Left lung (tissue), 14 donors: ENCODE measurements at places on chromosomes 11 and 22.

- no peak for DNase-seq
Observed at GRCh38 chr11:8156877-8157276, 11.9 kb downstream of the RIC3 start.

- no peak for DNase-seq
Observed at GRCh38 chr11:408154-409007, 6.4 kb downstream of the SIGIRR start.

DNA sequence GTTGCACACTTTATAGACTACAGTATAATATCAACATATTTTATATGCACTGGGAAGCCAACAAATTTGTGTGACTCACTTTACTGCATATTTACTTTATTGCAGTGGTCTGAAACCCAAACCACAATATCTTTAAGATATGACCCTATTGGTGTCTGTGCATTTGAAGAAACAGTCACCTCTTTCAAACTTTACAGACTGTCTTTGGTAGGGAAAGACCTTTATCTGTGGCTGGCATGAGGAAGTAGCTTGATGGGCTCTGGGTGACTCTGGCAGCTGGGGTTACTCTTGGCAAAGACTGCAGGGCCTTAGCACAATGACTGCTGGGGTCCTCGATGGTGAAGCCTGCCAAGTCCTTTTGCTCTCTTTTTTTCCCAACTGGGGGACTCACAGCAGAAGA is 21.3 kb upstream of the ABTB2 start:
- DNase-seq: no peak

- DNase-seq: peak; percentile 21
Observed at GRCh38 chr11:2599561-2600189, 100.1 kb downstream of the KCNQ1OT1 start.

DNA sequence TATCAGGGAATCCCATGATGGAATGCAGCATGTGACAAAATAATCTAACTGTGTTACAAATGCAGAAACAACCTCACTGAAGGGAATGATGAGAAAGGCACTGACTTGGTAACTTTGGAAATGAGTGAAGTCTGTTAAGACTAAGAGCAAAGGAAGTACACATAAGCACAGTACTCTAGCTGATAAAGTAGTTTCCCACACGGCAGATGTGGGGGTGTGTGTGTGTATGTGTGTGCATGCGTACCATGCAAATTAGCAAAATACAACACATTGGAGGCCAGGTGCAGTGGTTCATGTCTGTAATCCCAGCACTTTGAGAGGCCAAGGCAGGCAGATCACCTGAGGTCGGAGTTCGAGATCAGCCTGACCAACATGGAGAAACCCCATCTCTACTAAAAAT is 16.6 kb upstream of the NLRP6 start:
- no peak for DNase-seq

DNA sequence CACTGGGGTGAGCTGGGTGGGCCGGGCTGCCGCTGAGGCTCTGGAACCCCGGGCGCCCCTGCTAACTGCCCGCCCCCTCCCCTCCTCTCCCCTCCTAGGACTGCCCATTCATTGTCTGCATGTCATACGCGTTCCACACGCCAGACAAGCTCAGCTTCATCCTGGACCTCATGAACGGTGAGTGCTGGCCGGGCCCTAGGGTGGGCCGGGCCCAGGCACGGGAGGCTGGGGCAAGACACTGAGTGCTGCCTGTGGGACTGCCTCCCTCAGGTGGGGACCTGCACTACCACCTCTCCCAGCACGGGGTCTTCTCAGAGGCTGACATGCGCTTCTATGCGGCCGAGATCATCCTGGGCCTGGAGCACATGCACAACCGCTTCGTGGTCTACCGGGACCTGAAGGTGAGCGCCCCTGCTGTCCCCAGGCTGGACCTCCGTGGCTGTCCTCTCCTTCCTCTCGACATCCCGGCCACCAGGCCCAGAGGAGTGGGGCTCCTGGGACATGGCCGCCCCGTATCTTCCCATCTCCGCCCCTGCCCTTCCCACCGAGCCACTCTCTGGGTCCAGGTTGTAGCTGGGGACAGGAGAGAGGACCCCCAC is 7.5 kb upstream of the ANKRD13D start:
- DNase-seq: no peak

DNA sequence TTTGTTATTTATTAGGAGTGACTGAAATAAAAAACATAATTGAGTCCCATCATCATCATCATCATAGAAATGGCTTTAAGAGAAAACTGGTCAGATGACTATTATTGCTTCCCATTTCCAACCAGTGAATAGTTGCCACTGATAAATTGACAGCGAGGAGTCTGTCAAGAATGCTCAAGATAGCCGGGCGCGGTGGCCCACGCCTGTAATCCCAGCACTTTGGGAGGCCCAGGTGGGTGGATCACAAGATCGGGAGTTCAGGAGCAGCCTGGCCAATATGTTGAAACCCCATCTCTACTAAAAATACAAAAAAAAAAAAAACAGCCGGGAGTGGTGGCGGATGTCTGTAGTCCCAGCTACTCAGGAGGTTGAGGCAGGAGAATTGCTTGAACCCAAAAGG is 1.9 kb downstream of the WBP2NL start:
- DNase-seq: no peak

DNA sequence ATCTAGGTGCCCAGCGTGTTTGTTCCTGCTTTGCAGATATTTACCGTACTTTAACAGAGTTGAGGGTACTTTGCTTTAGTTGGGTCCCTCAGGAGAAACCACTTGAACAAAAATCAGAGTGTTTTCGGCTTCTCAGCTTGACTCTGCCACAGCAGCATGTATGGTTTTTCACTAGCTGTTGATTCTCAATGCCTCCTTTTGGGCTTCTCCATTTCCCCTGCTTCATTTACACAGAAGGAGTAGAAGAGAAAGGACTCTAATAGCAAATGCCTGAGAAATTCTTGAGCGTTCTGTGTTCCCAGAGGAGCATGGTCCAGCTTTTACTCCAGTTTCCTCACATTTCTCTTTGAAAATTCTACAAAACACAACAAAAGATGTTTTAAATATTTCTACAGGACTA is 252.1 kb upstream of the CCDC179 start:
- DNase-seq: no peak

DNA sequence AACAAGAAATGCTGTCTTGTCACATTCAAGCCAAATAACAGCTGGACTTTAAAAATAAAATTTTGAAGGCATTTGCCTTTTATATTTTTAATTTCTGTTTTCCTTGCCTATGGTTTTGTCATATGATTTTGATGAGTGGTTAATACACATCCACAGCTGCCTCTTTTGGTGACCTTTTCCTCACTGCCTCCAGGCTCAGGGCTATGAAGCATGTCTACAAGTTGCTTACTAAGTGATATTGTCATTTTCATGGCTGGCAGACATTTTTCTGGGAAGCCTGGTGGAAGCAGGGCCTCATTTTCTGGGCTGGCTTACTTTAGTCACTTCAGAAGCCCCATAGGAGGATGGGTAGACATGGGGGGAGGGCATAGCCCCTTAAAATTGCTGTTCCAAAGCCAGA is 344.9 kb downstream of the SOX6 start:
- DNase-seq: no peak

GRCh38 chr22:31603081-31603525 is 58.9 kb downstream of the PISD start:
- no peak for DNase-seq

DNA sequence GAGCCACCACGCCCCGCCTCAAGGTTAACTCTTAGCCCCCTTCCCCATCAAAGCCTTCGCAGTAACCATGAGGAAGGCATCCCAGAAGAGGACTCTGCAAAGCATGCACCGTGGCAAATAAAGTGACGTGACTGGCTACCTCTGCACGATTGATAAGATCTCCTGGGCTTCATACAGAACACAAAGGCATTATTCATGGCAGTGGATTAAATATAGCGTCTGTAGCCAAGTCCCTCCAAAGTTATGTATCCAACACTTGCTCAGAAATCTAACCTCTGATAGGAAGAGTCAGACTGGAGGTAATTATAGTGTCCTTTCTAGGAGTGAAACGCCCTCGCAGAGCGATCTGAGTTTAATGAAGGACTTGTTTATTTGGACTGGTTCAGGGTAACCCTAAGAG is 22.4 kb downstream of the CPT1A start:
- no peak for DNase-seq
